ENCODE measurements at places on chromosomes 5 and 9.

GRCh38 chr5:134459491-134459890, 47.8 kb upstream of the CDKN2AIPNL start:
- DNase-seq, result no peak

DNA sequence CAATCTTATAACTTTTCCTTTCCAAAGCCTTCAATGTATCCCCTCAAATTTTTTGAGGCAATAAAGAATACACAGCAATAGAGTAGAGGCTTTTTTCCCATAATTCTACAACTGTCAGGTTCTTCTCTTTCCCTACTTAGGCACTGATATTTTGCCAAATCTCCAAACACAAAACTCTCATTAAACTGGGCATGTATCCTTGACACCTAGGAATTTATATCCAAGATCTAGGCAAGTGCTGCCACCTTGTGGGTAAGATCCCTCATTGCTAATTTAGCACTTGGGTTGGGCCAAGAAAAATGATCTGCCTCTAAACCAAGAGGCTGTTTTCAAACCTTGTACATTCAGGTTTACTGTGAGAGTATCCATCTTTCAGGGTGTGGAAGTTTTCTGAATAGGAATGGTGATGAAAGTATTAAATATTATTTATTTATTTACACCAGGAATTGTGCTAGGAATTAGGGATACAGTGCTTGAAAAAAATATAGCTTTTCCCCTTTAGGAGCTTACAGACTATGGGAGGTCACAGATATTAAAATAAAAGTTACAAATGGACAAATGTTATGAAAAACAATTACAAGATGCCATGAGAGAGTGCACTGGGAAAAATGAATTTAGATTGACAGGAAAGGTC, 17.6 kb downstream of the TSTD2 start:
- DNase-seq, result peak; percentile 44

GRCh38 chr5:94192658-94193391, 425.6 kb downstream of the KIAA0825 start:
- DNase-seq, result no peak

DNA sequence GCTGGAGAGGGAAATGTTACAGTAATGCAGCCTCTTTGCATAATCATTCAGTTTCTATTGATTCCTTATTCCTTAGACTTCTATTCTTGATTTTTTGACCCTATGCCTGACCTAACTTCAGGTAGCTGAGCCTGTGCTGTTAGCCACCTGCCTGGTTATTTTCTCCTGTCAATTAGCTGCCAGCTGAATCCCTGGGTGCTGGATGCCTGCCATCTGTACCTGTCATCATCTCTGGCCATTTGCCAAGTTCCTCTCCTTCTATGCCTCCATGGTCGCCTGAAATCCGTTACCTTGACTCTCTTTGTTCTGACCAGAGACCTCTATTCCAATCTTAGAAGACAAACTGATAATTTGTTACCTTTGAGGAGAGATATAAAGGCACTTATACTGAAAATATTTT, 178.3 kb downstream of the CAVIN4 start:
- no peak for DNase-seq

DNA sequence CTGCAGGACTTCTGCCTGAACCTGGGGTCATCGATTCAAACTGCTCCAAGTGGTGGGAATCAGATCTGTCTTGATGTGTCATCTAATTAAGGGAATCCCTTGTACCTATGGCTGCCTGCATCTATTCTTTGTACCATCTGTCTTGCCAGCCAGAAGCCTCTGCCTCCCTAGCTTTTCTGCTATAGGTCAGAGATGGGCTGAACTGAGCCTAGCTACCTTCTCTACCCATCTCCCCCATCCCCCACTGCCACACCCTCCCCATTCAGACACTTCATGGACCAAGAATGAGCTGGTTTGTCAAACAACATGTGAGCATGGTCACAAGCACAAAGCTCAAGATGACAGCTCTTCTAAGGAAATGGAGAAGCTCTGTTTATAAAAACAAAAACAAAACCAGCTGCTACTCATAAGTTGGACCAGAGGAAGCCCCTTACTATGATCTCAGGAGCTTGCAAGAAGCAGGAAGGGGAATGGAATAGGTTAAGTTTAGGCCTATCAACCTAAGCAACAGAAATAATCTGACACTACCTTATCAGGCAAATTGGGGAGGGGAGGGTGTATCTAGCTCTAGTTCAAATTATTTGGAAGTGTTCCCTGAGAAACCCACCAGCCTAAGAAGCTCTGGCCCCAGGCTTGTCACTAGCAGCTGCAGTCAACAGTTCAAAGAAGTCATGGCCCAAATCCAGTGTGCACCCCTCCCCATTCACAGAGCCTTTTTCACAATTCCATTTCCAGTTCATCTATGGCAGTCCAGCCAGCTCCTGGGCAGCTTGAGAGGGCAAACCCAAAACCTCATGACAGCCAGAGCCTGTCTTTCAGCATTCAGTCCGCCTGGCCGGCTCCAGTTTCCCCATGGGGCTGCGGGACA, 29.9 kb downstream of the SKP1 start:
- no peak for DNase-seq

DNA sequence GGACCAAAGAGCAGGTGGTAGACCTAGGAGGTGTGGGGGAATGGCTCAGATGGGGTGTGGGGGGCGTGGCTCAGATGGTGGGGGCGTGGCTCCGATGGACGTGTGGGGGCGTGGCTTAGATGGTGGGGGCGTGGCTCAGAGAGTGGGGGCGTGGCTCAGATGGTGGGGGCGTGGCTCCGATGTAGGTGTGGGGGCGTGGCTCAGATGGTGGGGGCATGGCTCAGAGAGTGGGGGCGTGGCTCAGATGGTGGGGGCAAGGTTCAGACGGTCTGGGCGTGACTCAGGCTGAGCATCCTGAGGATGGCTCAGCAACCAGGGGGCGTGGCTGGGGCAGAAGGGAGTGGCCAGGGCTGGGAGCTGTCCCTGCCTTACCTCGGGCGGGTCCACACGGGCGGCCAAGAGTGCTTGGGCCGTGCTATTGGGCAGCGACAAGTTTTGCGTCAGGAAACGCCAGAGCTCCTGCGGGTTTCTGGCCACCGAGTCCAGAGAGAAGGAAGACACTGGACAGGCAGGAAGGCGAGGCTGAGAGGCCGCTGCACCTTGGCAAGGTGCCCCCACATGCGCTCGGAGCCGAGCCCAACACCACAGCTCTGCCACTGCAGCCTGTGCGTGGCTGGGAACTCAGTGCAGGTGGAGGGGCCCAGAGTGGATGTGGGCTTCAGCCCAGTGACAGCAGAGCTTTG, 5.9 kb downstream of the ABCA2 start:
- DNase-seq, result peak; percentile 45

- peak; percentile 70 for DNase-seq
Observed at GRCh38 chr9:91036826-91037510, 235.3 kb downstream of the SYK start.

- no peak for DNase-seq
Observed at GRCh38 chr5:66596636-66597182, 516 bp downstream of the MAST4 start.

DNA sequence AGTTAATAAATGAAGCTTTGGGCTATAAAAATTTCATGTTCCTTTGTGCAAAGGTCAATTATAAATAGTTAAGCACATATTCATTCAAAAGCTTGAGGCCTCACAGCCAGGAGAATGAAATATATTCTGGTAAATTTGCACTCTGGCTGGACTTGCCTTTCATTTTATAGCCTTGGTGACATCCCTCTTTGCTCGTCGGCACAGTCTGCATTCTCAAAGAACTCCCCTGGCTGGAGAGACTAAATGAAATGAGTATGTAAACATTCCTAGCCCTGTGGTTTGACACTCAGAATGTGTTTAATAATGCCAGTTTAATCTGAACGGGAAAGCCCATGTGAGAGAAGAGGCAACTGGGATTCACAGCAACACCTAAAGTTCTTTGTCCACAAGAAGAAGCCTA, 285.6 kb downstream of the BRINP1 start:
- DNase-seq, result no peak

- DNase-seq, result peak; percentile 10
Observed at GRCh38 chr9:32426278-32426939, 42.0 kb downstream of the ACO1 start.
